ENCODE measurements at places on chromosomes 5 and 9.
A peak's percentile ranks its signal among the peaks of the same experiment; 100 is the strongest.

- no peak for DNase-seq
These were observed 8.3 kb downstream of the KLHL3 start for GRCh38 chr5:137727623-137728022.

DNA sequence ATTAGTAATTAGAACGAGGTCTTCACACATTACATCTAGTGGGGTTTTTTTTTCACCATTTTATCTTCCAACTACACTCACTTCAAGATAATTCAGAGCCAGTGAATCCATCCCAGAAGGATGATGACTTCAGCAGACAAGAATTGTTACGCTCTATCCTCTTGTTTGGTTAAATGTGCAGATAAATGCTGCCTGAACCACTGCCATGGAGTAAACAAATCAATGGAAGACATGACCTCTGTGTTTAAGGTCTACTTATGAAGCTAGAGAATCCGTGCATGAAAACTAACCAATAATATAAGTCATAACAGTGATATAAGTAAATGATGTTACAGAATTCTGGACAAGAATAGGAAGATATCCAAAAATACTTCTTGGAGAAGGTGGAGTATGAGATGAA, 602.6 kb downstream of the TLR4 start:
- DNase-seq, result no peak

GRCh38 chr5:1175801-1176472, 25.5 kb upstream of the SLC6A19 start:
- peak; percentile 54 for DNase-seq

GRCh38 chr5:141835928-141836670, 42.1 kb downstream of the PCDH1 start:
- no peak for DNase-seq

- DNase-seq, result no peak
These were observed 124.0 kb downstream of the SEMA5A start for GRCh38 chr5:9421884-9422283.

GRCh38 chr9:86735772-86736458, 211.4 kb downstream of the GAS1 start:
- DNase-seq, result no peak

DNA sequence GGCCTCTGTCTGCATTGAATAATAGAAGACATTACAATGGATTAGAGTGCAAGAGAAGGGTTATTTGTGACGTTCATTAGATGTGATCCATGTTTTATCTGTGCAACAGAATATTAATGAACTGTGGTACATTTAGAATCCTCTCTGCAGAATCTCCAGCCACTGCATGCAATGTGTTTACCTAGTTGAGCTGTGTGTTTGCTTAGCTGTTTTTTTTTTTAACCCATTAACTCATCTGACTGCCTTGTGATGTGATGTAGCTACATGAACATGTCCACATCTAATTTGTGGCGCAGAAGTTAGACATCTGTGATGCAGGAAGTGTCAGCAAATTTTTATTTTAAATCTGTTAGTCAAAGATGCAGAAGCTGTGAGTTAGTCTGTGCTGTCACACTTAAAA, 236.9 kb downstream of the CD180 start:
- no peak for DNase-seq

GRCh38 chr5:66138637-66139317, 5.3 kb upstream of the SREK1 start:
- DNase-seq, result no peak

DNA sequence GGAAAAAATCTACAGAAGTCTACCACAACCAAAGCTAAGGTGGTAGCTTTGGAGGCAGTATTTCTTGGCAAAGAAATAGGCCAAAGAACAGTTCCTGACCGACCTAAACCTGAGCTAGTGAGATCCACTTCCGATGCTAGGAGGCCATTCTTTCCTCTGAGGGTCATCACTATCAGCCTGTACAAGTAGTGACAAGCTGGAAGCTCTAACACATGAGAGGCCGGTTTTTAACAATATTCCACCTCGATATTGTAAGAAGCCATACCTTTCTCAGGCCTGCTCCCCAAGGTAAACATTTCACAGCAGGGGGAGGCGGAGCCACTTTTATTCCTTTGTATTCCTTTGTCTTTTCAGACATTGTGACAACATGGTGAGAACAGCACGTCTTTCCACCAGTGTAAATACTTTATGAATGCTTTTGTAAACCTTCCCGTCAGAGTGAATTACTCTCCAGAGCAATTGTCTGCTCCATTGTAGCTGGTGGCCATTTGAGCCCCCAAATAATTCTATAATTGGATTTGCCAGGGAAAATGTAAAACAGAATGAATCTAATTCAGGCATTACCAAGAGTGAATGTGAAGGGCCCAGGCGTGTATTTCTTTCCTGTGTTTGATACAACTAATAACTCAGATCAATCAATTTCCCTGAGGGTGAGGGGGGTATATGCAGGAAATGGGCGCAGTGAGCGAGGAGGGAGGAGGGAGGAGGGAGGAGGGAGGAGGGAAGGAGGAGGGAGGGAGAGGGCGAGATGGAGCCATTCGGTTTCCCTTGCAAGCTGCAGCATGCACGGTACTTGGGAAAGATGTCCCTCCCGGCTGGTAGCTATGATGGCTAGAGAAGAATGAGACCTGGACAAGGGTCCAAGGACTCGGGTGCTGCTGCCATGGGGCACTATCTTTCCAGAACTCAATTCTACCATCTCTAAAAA, 166.6 kb downstream of the CDK5RAP2 start:
- DNase-seq, result no peak

DNA sequence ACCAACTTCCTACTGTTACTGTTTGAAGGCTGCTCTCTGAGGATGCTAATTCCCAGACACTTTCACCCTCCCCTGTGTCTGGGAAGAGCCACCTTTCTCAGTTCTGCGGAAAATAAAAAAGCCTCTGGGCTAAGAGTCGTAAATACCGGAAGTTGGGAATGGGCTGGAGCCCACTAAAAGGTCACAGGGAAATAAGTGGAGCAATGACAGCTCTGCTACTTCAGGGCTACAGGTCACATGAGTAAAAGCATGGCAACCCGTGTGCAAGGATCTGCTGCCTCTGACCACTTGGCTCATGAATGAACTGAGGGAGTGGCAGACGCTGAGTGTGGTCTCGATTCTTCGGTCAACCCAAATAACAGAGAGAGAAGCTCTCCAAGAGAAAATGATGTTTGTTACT, 25.8 kb upstream of the ATP6V1G1 start:
- no peak for DNase-seq
